ENCODE measurements at places on chromosomes 7 and 10. TPM values are rescaled to one million over a fixed set of nuclear protein-coding genes. Genes with fewer than 3 reads are reported as not detected.

The CCDC146 gene
- 6.6 TPM for total RNA-seq

The RHEB gene
- 55.5 TPM for total RNA-seq

The WIPF3 gene
- not detected for total RNA-seq

DNA sequence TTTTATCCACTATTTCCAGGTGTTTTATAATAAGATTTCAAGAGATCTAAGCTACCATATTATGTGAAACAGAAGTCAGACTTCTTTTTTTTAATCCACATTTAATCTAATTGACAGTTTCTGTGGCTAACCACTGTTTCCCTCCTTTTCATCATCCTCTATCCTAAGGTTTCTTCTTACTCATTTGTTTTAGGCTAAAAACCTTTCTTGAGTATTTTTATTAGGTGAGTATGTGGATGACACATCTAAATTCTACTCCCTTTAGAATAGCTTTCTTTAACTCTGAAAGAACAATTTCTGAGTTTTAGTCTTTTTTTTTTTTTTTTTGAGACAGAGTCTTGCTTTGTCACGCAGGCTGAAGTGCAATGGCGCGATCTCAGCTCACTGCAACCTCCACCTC lies 62.7 kb downstream of the NPY start:
- no peak for ATAC-seq

DNA sequence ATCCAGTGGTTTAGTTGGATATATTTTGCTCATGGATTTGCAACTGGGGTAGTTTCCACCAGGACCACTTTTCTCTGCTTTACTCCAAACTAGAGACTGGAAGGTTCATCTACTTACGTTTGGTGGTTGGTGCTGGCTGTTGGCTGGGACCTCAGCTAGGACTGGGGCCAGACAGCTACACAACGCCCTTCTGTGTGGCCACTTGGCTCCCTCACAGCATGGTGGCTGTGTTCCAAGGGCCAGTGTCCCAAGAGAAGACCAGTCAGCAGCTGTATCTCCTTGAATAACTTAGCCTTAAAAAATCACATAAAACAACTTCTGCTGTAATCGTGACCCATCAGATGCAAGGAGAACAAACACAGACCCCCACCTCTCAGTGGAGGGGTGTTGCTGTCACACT lies 4.2 kb upstream of the KCNH2 start:
- ATAC-seq, result no peak

- peak; percentile 70 for ATAC-seq
These were observed 249.7 kb downstream of the AHR start for GRCh38 chr7:17548014-17548653.

DNA sequence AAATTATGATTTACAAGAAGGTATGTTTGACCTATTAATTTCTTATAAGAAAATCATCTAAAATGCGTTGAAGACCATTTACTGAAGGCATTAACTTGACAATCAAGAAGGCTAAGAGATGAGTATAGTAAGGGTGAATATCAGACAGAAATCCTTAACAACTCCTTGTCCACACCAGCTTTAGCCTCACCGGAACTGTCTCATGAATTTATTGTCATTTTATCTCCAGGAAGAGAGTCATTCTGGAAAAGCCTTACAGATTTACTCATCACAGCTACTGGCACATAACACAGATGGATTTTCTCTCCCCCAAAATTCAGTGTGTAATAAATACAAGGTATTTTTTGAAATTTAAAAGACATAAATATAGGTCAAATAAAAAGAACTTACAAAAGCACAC lies 129.4 kb upstream of the LSM8 start:
- ATAC-seq, result no peak

GRCh38 chr7:79719216-79719615 lies 265.7 kb upstream of the MAGI2 start:
- ATAC-seq, result no peak

DNA sequence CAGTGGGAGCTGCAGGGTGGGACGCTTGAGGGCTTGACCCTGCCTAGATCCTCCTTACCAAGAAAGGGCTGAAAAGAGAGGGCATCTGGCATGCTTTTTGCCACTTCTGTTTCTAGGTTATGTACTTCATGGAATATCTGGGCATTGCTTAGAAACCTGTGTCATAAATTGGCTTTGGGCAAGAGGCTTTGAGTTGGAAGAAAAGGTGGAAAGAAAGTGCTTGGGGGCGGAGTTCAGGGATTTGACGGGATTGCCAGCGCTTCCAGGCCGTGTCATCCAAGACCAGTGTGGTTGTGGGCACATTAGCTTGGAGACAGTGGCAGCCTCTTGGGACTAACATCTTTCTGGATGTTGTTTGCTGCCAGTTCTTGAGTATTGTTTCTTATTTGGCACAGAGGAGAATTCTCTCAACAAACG lies 825 bp downstream of the ZNF862 start:
- no peak for ATAC-seq

- ATAC-seq, result no peak
These were observed 76.5 kb downstream of the AUTS2 start for GRCh38 chr7:69674701-69675182.

GRCh38 chr10:93376372-93377293 lies 105.5 kb downstream of the MYOF start:
- no peak for ATAC-seq

Measured in activated T-helper 17 cell treated with anti-CD3 and anti-CD28 coated beads, Interleukin-2, amount 50 U/mL, for 72 hours (primary cell).